ENCODE measurements at places on chromosomes 1 and 21. TPM values are rescaled to one million over a fixed set of nuclear protein-coding genes. Genes with fewer than 3 reads are reported as not detected.
A peak's percentile ranks its signal among the peaks of the same experiment; 100 is the strongest.

Gene ZSWIM5
- 1.6 TPM for total RNA-seq

Gene PLEKHN1
- 1.6 TPM for total RNA-seq

Gene CDCA8
- total RNA-seq: 0.15 TPM

Gene AVPR1B
- total RNA-seq: not detected

Gene SLC9C2
- total RNA-seq: not detected

Gene KPRP
- not detected for total RNA-seq

Gene GNG12
- 82.1 TPM for total RNA-seq

Gene PGLYRP3
- total RNA-seq: not detected

Gene RAB3B
- total RNA-seq: 0.66 TPM

- H3K27ac ChIP-seq: no peak overlapping the region
- no peaks in the 10 kb centered on the region for H3K27me3 ChIP-seq
- no peaks in the 10 kb centered on the region for H3K4me1 ChIP-seq
- no peaks in the 10 kb centered on the region for H3K36me3 ChIP-seq
Measured at GRCh38 chr1:114676115-114676514, 6.3 kb upstream of the DENND2C start.

- no peak overlapping the region for H3K27ac ChIP-seq
- no peak overlapping the region for H3K4me3 ChIP-seq
Measured at GRCh38 chr1:7497107-7497637, 273.9 kb upstream of the VAMP3 start.

DNA sequence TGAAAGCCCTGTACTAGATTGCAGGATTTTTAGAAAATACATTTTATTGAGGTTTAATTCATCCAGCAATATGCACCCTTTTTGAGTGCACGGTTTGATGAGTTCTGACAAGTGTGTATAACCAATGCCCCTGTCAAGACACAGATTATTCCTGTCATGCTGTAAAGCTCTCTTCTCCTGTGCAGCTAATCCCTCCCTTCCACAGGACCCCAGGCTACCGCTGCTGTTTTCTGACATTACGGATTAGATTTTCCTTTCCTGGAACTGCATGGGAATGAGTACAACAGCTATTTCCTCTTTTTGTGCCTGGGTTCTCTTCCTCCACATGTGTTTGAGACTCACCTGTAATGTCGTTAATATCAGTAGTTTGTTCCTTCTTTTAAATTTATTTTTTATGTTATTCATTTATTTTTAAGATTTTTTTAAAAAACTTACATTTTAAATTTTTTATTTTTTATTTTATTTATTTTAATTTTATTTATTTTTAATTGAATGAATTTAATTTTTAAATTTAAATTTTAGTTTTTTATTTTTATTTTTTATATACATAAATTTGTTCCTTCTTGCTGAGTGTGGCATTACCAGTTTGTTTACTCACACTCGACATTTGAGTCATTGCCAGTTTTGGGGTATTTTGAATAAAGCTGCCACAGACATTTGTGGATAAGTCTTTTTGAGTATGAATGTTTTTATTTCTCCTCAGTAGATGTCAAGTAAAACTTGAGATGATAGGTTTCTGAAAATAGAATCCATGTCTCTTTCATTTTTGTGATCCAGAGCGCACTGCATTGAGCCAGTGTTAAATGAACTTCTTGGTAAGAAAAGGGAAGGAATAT lies 79.0 kb upstream of the B3GALT5 start:
- H3K36me3 ChIP-seq: no peaks in the 10 kb centered on the region
- no peaks in the 10 kb centered on the region for H3K4me1 ChIP-seq
- no peak overlapping the region for H3K27ac ChIP-seq
- H3K27me3 ChIP-seq: no peaks in the 10 kb centered on the region
- H3K4me3 ChIP-seq: no peak overlapping the region

GRCh38 chr1:161187311-161187710 lies 10.0 kb upstream of the B4GALT3 start:
- H3K4me1 ChIP-seq: no peaks in the 10 kb centered on the region
- no peaks in the 10 kb centered on the region for H3K36me3 ChIP-seq
- H3K4me3 ChIP-seq: no peak overlapping the region
- peak overlapping the region; percentile 64 for H3K27ac ChIP-seq
- no peaks in the 10 kb centered on the region for H3K27me3 ChIP-seq

GRCh38 chr1:167541003-167541402 lies 12.6 kb downstream of the CREG1 start:
- H3K27me3 ChIP-seq: no peaks in the 10 kb centered on the region
- no peak overlapping the region for H3K4me3 ChIP-seq
- DNase-seq: no peak
- H3K36me3 ChIP-seq: no peaks in the 10 kb centered on the region
- H3K27ac ChIP-seq: no peak overlapping the region

GRCh38 chr1:108208724-108209446 lies 8.7 kb upstream of the SLC25A24 start:
- no peaks in the 10 kb centered on the region for H3K27me3 ChIP-seq
- no peaks in the 10 kb centered on the region for H3K4me1 ChIP-seq
- H3K36me3 ChIP-seq: no peaks in the 10 kb centered on the region
- DNase-seq: no peak

DNA sequence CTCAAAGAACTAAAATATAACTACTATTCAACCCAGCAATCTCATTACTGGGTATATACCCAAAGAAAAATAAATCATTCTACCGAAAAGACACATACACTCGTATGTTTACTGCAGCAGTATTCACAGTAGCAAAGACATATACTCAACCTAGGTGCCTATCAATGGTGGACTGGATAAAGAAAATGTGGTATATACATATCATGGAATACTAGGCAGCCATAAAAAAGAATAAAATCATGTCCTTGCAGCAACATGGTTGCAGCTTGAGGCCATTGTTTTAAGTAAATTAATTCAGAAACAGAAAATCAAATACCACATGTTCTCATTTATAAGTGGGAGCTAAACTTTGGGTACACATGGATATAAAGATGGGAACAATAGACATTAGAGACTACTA lies 266.2 kb upstream of the POU3F1 start:
- no peak overlapping the region for H3K4me3 ChIP-seq
- no peak for DNase-seq
- no peaks in the 10 kb centered on the region for H3K4me1 ChIP-seq
- no peaks in the 10 kb centered on the region for H3K36me3 ChIP-seq

DNA sequence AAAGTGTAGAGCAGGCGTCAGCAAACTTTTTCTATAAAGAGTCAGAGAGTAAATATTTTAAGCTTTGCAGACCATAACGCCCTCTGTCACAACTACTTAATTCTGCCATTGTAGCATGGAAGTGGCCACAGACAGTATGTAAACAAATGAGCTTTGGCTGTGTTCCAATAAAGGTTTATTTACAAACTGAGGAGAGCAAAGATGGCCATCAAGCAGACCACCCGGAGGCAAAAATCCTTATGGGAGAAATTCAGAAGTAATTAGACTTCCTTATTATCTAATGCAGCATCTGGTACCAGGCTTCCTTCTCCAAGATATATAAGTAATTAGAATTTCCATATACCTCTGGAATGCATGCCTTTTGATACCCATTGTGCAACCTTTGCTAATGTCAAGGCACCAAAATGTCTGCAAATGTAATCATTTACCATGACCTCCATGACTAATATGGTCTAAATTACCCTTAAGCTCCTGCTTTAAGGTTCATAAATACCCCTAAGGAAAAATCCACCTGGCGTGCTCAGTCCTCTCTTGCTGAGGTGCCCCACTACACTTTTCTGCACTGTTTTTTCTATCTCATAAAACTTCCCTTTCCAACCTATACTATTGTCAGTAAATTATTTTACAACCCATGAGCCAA lies 377.8 kb downstream of the MATN1 start:
- no peak overlapping the region for H3K27ac ChIP-seq
- DNase-seq: no peak
- H3K4me1 ChIP-seq: no peaks in the 10 kb centered on the region
- peaks cover 21% of the 10 kb centered on the region for H3K27me3 ChIP-seq
- no peaks in the 10 kb centered on the region for H3K36me3 ChIP-seq

DNA sequence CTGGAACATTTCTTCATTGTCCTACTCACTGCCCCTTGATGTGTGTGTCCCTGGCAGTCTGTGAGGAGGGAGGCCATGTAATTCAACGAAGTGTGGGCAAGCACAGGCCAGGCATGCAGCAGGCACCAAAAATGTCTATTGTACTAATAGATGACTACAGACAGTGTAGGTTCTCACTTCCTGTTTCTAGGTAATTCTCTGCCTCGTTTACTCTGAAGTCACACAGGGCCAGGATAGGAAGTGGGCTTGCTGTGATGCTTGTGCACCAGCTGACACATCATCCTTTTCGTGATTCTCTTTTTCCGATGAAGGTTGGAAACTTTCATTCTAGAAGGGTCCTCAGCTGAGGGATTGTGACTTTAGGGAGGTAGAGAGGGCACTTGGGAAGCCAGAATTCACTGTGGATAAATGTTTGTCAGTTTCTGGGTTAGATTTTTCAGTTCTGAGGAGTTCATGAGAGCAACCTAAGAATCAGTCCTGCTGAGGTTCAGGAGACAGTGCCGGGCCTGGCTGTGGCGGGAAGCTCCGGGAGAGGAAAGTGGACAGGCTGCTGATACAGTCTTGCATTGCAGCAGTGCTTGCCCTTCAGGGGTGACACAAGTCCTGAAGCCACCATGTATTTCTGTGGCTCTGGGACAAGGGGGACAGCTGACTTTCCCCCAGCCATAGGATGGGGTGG lies 4.3 kb upstream of the CSF1 start:
- no peak overlapping the region for H3K27ac ChIP-seq
- H3K4me3 ChIP-seq: no peak overlapping the region
- H3K27me3 ChIP-seq: no peaks in the 10 kb centered on the region
- H3K4me1 ChIP-seq: peaks cover 1% of the 10 kb centered on the region
- no peak for DNase-seq

DNA sequence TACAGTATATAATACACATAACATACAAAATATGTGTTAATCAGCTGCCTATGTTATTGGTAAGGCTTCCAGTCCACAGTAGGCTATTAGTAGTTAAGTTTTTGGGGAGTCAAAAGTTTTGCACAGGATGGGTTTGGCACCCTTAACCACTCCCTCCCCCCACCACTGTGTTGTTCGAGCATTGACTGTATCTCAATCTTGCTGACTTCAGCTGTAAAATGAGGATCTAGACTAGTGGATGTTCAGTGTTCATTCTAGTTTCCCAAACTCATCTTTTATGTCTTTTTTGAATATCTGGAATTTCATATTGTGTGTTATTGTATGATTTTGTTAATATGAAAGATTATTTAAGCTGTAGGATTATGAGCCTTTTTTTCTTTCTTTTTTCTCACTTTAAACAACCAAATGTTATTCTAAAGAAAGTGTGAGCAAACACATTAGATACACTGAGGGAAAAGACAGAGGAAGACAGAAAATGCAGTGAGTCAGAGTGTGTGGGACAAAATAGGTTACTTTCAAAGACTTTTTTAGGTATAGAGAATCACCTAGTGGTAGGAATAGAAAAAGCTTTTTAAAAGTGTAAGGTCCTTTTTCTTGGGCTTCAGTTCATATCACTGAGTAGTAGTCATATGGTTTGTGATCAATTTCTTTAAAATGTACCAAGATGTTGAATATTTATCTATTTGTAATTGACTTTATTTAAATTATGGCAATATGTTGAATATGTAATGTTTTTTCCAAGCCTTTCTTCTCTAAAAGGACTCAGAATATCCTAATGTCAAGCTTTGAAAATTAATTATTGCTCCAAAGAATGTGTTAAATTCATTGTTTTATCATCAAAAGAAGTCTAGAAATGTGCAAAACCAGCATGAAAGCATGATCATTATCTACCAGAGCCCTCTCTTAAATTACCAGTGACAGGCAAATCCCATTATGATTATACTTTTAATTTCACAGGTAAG lies 17.9 kb upstream of the CENPF start:
- DNase-seq: no peak
- H3K4me1 ChIP-seq: peaks cover 9% of the 10 kb centered on the region
- no peak overlapping the region for H3K4me3 ChIP-seq
- no peak overlapping the region for H3K27ac ChIP-seq

GRCh38 chr21:15128267-15128666 lies 63.5 kb upstream of the NRIP1 start:
- no peak for DNase-seq
- no peak overlapping the region for H3K27ac ChIP-seq
- no peak overlapping the region for H3K4me3 ChIP-seq
- no peaks in the 10 kb centered on the region for H3K4me1 ChIP-seq

DNA sequence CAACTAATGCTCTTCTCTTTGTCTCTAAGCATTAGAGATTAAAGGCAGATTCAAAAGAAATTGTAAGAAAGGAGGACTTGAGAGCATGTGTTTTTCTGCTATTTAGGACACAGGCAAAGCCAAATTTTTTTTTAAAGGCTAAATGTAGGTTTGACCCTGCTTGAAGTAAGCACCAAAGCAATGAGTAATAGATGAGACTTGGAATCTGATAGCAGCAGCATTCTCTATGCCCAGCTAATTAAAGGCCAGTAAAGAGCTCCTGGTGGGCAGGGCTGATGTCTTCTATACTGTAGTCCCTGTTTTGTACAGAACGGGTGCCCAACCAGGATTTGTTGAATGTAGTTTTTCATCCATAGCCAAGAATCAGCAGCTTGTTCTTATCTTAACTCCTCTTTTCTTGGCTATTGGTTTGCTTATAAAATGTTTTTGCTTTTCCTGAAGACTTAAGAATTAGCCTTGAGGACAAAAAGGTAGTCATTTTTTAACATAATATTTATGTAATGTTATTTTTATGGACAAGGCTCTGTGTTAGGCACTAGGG lies 179.6 kb downstream of the LMO4 start:
- H3K4me3 ChIP-seq: no peak overlapping the region
- H3K27me3 ChIP-seq: no peaks in the 10 kb centered on the region
- no peak for DNase-seq
- H3K27ac ChIP-seq: no peak overlapping the region
- no peaks in the 10 kb centered on the region for H3K36me3 ChIP-seq

DNA sequence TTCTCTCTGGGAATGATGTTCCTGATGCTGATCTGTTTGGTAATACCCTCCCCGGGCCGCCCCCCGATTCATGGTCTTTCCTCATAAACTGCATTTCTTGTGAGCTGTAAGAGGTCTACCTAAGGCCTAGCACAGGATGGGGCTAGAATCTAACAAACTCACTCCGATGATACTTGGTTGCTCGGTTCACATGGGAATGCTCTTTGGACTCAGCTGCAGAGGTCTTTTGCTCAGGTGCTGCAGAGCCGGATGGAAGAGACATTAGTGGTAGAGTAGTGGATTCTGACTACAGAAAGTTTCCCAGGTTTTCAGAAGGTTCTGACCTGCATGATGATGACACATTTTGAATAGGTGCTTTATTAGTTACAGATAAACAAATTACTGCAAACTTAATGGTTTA lies 8.3 kb upstream of the TMEM269 start:
- H3K27me3 ChIP-seq: no peaks in the 10 kb centered on the region
- no peak overlapping the region for H3K4me3 ChIP-seq
- no peaks in the 10 kb centered on the region for H3K4me1 ChIP-seq
- no peak overlapping the region for H3K27ac ChIP-seq
- no peak for DNase-seq

- DNase-seq: no peak
- no peaks in the 10 kb centered on the region for H3K4me1 ChIP-seq
- no peaks in the 10 kb centered on the region for H3K27me3 ChIP-seq
- no peak overlapping the region for H3K4me3 ChIP-seq
- no peaks in the 10 kb centered on the region for H3K36me3 ChIP-seq
Measured at GRCh38 chr21:38114717-38115333, 142.0 kb upstream of the KCNJ15 start.

- no peak overlapping the region for H3K4me3 ChIP-seq
- DNase-seq: peak; percentile 25
- H3K27me3 ChIP-seq: no peaks in the 10 kb centered on the region
- no peak overlapping the region for H3K27ac ChIP-seq
Measured at GRCh38 chr1:31796707-31797106, 19.1 kb downstream of the SPOCD1 start.

- no peaks in the 10 kb centered on the region for H3K4me1 ChIP-seq
- H3K27me3 ChIP-seq: no peaks in the 10 kb centered on the region
- no peaks in the 10 kb centered on the region for H3K36me3 ChIP-seq
- H3K27ac ChIP-seq: no peak overlapping the region
- no peak for DNase-seq
- no peak overlapping the region for H3K4me3 ChIP-seq
Measured at GRCh38 chr1:173360487-173361063, 116.6 kb upstream of the PRDX6 start.

Measured in breast epithelium (tissue), 4 donors.